ENCODE measurements at places on chromosomes 7 and 10.

GRCh38 chr7:96638669-96639068, 71.0 kb downstream of the SEM1 start:
- DNase-seq = no peak

- no peak for DNase-seq
Observed at GRCh38 chr10:86958901-86959736, 720 bp downstream of the SNCG start.

- no peak for DNase-seq
Observed at GRCh38 chr7:24908727-24909126, 71.3 kb downstream of the OSBPL3 start.

DNA sequence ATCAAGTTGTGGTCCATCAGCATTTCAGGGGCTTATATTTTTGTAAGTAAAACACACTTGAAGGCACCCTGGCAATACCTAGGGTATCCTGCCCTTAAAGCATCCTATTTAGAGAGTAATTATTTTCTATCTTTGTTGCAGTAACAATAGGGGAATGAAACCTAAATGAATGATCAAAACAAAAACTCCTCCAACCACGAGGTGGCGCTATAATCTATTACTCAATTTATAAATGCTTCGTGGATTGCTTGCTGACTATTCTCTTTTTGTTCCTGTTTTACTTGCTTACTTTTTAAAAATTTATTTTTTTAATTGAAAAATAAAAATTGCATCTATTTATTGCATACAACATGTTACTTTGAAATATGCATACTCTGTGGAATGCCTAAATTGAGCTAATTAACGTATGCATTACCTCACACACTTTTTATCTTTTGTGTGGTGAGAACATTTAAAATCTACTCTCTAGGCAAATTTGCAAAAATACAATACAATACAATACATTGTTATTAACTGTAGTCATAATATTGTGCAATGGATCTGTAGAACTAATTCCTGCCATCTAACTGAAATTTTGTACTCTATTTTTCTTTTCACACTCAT, 147.7 kb upstream of the BMPER start:
- DNase-seq = no peak

GRCh38 chr10:119378737-119379067, 163.8 kb downstream of the RGS10 start:
- DNase-seq = no peak

DNA sequence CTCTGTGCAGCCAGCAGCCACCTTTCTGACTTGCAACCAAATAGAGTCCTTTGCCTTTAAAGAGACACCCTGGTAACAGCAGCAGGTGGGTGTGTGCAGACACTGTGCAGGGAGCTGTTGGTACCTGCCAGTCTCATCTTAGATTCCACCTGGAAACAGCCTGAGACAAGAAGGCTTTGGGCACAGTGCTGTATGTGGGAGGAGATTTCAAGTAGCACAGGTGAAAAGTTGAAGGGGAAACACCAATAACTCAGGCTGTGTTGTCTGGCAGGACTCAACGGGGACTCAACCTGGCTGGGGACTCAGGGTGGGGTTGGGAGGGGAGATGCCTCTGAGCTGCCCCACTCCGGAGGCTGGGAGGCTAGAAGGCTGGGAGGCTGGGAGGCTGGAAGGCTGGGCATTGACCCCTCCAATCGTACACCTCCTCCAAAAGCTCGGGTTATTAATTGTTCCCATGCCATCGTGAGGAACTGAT, 6.7 kb downstream of the CPXM2 start:
- no peak for DNase-seq

- DNase-seq = no peak
Observed at GRCh38 chr10:99906470-99906869, 103.3 kb downstream of the DNMBP start.

DNA sequence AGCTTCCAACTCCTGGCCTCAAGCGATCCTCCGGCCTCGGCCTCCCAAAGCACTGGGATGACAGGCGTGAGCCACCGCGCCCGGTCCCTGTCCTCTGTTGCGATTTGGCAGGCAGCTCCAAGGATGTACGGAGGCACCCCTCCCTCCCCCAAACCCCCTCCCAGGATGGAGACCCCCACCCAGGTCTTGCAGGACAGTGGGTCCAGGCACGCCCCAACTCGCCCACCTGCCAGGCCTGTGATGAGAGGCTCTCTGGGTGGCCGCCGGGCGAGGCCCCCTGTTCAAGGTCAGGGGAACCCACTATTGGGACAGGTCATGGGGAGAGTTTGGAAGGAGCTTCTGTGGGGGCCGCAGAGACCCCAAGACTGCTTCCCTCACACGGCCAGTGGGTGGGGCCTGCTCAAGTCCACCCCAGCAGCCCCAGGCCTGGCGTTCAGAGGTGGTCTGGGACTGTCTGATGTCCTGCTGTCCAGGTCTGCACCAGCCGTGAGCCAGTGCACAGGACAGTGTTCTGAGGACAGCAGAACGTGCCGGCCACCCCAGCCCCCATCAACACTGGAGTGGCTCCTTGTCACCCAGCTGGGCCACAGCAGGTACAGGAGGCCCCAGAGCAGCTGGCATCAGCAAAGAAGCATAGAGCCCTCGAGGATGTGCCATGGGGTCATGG, 2.5 kb downstream of the ADAP1 start:
- no peak for DNase-seq

- DNase-seq = no peak
Observed at GRCh38 chr7:113087071-113087998, 708 bp upstream of the GPR85 start.
